ENCODE measurements at places on chromosomes 7 and 10.

- peak; percentile 46 for DNase-seq
These were observed 99.5 kb downstream of the HIP1 start for GRCh38 chr7:75639071-75639885.

- no peak for DNase-seq
These were observed 77.2 kb downstream of the HIF1AN start for GRCh38 chr10:100612601-100613595.

DNA sequence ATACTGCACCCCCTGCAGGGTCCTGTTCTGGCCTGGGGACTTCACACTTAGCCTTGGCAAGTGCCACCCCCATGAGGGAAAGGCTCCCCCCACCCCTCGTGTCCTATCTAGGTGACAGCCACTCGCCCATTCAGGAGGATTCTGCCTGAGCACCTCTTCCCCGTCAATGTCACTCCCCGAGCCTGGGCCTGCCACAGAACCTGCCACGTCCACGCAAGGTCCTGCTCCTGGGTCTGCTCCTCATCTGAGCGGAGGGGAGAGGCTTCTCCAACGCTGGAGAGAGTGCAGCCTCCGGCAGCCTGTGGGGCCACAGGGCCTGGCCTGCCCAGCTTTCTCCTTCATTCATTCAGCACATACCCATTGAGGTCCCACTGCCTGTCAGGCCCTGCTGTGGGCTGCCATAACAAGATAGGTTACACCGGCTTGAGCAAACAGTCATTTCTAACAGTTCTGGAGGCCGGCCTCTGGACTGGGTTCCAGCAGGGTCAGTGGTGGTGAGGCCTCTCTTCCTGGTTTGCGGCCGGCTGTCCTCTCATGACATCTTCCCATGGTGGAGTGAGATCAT is 92.0 kb upstream of the RET start:
- DNase-seq: no peak

DNA sequence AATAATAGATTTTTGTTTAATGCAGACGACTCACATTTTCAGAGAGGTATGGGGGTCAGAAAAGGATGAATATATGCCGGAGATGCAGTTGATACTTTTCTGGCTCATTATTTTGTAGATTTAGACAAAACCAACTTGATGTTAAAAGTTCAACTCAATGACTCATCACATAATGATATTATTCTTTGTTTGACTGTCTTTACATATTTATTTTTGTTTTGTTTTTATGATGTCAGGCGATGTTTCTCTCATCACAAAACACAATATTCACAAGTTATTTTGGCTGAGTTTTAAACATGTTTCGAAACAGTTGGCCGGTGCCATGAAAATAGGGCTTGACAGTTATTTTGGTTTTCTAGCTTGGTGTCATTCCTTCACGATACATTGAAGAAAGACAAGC is 1.3 kb downstream of the GJD4 start:
- no peak for DNase-seq
